ENCODE measurements at places on chromosomes 1 and 21.

GRCh38 chr1:8604041-8604945, 213.1 kb downstream of the RERE start:
- no peak for DNase-seq

GRCh38 chr1:67676946-67677345, 8.1 kb upstream of the GADD45A start:
- DNase-seq, result no peak

- DNase-seq, result no peak
Measured at GRCh38 chr1:109773900-109774485, 10.3 kb upstream of the EPS8L3 start.

DNA sequence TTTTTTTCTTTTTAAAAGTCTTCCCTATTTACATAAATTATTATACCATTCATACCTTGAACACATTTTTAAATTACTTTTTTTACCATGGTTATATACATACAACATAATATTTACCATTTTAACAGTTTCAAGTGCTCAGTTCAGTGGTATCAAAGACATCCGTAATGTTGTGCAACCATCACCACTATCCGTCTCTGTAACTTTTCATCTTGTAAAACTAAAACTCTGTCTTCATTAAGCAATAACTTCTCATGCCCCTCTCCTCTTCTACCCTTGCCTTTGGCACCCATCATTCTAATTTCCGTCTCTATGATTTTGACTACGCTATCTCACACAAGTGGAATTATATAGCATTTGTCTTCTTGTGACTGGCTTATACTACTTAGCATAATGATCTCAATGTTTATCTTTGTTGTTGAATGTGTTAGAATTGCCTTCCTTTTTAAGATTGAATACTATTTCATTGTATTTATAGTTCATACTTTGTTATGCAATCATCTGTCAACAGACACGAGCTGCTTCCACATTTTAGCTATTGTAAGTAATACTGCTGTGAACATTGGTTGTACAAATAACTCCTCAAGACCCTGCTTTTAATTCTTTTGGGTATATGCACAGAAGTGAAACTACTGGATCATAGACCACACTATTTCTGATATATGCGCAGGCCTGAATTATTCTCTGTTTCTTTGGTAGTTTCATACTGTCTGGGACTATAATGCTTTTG, 689.5 kb upstream of the NCAM2 start:
- no peak for DNase-seq

DNA sequence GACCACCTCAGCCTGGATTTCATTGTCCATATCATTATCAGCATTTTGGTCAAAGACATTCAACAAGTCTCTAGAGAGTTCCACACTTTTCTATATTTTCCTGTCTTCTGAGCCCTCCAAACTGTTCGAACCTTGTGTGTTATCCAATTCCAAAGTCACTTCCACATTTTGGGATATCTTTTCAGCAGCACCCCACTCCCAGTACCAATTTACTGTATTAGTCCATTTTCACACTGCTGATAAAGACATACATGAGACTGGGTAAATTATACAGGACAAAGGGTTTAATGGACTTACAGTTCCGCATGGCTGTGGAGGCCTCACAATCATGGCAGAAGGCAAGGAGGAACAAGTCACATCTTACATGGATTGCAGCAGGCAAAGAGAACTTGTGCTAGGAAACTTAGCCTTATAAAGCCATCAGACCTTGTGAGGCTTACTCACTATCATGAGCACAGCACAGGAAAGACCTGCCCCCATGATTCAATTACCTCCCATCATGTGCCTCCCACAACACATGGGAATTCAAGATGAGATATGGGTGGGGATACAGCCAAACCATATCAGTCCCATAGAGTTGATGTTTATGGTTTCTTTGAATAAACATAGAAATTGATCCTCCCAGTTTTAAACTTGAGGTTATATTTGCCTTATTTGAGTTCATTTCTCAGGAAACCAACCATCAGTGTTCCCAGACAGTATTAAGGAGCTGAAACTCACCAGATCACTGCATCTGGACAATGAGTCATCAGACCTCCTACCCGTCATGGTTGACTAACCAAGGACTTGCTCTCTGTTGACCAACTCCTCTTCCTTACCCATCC, 322.7 kb upstream of the DUSP10 start:
- DNase-seq, result no peak

- DNase-seq, result no peak
Measured at GRCh38 chr1:29504709-29505410, 268.5 kb downstream of the PTPRU start.

GRCh38 chr1:55071477-55071876, 32.1 kb downstream of the PCSK9 start:
- no peak for DNase-seq

- no peak for DNase-seq
Measured at GRCh38 chr21:17550671-17551308, 37.9 kb downstream of the CXADR start.

DNA sequence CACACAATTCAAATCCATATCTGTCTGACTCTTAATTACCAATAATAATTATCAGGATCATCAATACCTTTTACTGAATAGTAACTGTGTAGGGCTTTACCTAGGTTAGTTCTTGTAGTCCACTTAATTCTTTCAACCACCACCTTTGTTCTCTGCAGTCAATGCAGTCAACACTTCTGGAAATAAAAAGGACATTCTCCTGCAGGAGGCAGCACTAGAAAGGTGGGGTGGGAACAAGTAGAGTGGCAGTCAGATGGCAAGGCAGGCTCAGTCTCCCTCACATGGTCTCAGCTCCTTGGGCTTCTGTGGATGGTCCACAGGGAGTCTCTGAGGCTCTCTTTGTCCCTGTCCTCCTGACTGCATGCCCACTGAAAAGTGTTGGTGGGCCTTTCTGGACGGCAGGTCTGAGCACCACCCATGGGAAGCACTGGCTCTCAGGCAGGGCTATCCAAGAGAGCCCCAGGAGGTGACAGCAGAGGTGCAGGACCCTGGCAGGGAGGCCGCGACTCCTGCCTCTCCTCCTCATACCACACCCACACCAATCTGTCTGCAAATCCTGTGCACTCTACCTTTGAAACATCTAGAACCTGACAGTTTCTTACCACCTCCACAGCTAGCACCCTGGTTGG, 237.3 kb downstream of the FOXD2 start:
- no peak for DNase-seq

- no peak for DNase-seq
Measured at GRCh38 chr1:161083748-161084596, 5.4 kb downstream of the NECTIN4 start.

- DNase-seq, result no peak
Measured at GRCh38 chr1:227855687-227856086, 40.2 kb downstream of the PRSS38 start.

- DNase-seq, result no peak
Measured at GRCh38 chr1:36126005-36126716, 1.1 kb upstream of the COL8A2 start.

DNA sequence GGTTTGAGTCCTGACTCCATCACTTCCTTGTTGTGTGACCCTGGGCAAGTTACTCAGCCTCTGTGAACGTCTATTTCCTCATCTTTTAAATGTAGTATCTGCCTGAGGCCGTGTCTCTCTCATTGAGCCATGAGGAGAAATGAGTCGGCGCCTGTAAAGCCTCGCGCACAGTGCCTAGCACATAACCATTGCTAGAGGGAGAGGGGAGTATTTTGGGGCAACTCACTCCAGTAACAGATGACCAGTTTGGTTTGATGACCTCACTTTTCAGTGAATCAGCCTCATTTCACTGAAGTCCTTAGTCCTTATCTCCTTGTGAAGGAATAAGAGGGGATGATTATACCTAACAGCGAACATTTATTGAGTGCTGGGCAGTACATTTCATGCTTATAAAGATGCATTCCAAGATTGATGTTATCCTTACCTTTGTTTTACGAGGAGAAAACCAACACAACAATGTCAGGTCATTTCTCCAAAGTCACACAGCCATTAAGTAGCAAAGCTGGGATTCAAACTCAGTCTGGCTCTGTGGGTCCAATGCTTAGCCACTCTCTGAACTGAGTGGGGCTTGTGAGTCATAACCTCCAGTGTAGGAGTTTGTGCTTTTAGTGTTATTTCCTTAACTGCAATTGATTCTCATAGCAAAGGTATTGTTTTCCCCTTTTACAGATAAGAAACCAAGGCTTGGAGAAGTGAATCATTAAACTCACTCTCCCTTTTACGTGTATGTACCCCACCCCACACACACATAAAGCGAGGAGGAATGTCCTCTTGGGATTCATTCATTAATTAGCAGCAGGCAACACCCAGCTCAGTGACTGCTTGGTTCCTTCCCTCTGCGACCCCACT, 25.9 kb downstream of the KCNC4 start:
- DNase-seq, result no peak

GRCh38 chr21:45827302-45827692, 154.3 kb upstream of the COL6A1 start:
- no peak for DNase-seq

DNA sequence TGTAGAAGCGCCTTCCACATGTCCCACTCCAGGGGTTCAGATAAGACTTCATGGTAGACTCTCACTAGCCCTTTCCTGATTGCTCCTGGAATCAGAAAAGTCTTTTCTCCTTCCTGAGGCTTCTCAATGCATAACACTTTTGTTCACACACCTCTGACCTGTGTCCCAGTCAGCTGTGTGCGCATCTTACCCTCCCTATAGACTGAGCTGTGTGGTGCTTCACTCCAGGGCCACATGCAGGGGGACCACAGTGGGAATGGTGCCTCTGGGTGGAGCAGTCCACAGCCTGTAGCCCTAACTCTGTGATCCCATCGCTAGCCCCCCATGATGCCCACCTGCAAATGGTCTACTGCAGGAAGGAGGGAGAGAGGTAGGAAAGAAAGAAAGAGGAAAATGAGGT, 84.0 kb upstream of the TLR5 start:
- DNase-seq, result no peak

DNA sequence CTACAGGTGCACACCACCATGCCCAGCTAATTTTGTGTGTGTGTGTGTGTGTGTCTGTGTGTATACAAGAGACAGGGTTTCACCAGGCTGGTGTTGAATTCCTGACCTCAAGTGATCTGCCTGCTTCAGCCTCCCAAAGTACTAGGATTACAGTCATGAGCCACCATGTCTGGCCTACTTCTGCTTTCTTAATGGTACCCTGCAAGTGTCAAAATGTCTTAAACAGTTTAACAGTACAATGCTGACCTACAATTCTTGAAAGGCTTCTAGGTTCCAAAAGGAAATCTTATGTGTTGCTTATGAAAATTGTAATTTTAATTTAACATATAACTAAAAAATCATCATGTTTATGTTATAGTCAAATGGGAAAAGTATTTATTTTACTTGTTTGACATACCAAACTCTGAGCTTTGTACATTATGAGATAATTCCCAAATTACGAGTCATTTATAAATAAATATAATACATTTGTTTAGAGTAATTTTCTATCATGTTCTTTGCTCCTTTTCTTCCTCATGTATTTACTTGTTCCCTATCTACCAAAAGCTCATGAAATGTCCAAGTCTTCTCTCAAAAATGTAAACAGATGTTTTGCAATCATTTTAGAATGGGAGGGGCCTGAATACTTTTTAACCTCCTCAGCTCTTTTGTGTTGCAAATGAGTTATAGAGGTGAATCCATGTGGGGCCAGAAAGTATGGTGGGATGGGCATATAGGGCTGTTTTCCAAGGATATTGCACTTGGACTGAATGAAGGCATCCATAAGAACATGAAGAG, 8.4 kb upstream of the VCAM1 start:
- no peak for DNase-seq

DNA sequence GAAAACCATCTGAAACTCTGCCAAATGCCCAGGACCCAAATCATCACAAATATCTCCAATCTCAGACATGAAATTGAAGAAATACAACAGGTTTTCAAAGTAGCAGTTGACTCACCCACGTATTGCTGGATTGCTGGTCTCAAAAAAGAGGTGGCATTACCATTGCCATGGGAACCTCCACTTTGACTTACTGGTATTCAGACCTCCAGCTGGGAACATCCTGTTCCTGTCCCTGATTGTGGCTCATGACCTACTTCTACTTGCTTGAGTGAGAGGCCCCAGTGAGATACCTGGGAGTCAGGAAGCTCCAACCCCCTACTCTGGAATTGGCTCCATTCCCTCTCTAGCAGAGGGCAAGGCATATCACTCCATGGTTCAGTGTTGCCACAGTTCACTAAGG, 64.6 kb downstream of the NMNAT2 start:
- DNase-seq, result no peak

- no peak for DNase-seq
Measured at GRCh38 chr1:156804572-156805243, 11.9 kb downstream of the SH2D2A start.

GRCh38 chr1:156487862-156488261, 12.7 kb downstream of the MEF2D start:
- DNase-seq, result no peak

GRCh38 chr1:157691285-157691920, 9.2 kb downstream of the FCRL3 start:
- DNase-seq, result peak; percentile 32

DNA sequence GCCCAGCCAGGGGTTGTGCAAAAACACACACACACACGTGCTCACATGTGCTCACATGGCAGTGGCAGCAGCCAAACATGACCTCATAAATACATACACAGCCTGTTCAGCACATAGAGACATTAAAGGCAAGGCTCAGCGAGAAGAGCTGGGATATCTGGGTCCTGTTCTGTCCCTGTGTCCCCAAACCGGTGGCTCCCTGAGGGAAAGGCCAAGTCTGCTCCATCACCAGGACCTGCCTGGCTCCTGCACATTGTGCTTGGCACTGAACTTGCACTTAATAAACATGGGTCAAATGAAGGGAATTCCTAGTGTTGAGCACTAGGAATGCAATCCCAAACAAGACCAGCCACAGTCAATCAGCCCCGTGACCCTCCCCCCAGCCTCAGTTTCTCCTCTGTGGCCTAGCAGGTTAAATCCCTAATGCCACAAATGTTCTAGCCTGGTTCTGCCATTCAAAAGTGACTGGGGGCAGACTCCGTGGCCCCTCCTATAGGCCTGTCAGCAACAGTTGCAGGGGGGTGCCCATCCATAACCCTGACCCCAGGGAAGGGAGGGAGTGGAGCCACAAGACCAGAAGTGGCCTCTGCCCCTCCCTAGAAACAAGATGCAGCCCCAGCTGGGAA, 160.9 kb upstream of the VAMP3 start:
- no peak for DNase-seq

DNA sequence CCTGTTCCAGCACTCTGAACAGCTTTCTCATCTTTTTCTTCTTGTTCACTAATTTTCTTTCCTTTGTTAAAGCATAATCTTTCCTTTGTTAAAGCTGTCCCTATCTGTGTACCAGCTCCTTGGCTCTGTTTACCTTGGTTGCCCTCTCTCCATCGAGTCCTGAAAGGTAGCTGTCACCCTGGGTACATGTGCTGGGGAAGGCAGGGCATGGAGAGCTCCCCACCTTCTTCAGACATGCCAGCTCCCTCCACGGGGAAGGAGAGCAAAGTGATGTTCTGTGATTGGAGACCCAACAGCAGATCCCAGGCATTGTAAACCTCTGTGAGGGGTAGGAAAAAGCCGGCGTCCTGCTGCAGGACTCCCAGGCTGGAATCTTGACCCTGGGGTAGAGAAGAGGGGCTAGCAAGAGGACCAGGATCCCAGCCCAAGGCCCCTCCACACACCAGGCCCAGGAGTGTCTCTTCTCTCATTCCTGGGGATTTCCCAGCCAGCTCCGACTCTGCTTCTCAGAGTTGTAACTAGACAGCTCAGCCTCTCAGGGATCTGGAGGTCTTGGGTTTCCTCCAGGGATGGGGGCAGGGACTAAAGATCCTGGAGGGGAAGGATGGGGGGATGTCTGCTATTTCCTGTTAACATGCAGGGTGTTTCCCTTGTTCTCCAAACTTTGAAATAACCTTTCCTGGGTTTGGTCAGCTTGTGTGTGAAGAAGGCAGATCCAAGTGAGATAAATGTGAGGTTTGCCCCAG, 34.4 kb downstream of the TMCC2 start:
- no peak for DNase-seq

GRCh38 chr1:248046536-248046935, at the start of gene OR2L3:
Gene OR2L3 (plus strand): TSS chr1:248046836. CDS start chr1:248060682, 13,846 bp downstream.
- DNase-seq, result no peak

All from NCI-H1105 (cell line).